ENCODE measurements at places on chromosomes 6 and 20.

- no peak for DNase-seq
Observed at GRCh38 chr6:2203264-2203663, 42.1 kb downstream of the GMDS start.

GRCh38 chr20:52083627-52084232 lies 107.8 kb downstream of the ZFP64 start:
- peak; percentile 75 for DNase-seq

DNA sequence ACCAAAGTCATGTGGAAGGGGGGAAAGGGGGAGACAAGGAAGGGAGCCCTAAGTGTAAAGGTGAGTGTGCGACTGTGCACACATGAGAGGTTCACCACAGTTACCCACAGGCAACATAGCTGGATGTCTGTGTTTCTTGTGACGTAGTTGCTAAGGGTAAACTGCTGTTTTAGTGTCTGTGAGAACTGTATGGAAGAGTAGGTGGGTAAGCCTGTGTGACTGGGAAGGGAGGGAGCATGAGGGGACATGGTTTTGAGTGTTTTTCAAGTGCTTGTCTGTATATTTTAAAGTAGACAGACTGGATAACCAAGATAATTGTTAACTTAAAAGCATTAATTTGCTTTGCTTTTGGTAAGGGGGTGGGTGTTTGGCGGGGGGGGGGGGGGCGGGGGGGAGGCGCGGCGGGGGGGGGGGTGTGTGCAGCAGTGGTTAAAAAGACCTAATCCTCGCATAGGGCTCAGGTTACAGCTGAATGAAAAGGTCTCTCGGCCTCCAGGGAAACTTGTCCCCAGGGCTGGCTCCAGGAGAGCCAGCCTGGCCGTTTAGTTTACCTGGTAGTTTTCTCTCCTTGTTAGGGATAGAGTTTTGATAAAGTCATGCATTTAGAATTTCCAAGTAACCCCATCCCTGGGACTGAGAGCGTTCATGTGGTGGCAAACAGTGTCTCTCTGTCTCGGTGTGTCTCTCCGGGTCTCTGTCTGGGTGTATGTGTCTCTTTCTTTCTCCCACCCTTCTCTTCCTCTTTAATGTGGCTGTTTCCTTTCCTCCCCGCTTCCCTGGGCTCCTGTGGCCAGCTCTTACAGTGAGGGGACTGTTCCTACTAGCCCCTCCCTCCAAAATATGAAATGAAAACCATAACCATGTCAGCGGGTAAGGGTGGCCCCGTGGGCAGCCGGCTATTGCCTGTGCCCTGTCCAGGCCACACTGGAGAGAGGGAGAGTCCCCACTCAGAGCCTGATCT lies 3.4 kb downstream of the SCUBE3 start:
- DNase-seq: no peak

DNA sequence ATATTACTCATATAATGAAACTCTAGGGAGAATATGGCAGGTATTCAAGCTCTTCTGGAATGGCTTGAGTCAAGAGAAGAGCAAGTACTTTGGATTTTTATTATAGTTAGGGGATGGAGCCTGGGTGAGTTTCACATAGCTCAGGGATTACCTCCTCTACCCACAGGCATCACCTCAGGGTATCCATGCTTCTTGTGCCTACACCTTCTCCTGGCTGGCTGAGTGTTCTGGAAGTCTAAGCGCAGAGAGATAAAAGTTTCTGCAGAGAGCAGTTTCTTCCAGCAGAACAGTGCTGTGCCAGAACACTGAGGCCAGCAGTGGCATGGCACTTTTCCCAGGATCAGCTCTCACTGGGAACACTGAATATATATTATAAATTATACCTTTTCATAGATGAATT lies 199.7 kb upstream of the KCNQ5 start:
- DNase-seq: no peak

DNA sequence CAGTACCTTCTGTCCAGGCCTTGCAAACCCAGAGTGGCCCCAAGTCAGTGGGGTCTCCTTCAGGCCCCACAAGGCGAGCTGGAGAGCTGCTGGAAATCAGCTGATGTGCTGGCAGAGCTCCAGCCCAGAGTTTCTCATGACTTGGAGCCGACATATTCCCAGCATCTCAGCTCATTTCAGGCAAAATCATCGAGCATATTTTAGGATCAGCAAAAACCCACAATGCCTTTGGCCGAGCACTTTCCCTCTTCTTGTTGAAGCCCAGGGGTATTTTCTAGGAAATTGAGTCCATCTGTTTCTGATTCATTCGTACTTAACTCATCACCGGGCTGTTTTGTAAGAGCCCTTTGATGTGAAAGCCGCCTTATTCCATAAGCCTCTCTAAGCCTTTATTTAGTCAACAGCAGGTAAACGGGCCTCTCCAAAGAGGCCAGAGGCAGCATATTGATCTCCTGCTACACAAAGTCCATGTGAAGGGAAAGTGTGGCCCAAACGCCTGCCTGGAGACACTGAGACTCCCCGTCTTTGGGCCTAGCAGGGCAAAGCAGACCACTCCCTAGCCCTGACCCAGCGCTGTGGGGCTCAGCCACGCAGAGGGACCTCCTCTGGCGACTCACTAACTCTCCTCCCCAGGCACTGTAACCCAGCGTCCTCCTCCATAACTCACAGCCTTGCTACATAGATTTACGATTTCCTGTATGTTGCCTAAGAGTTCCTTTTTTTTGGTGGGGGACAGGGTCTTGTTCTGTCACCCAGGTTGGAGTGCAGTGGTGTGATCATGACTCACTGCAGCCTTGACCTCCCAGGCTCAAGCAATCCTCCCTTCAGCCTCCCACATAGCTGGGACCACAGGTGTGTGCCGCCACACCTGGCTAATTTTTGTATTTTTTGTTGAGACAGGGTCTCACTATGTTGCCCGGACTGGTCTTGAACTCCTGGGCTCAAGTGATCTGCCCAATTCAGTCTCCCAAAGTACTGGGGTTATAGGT lies 12.1 kb upstream of the C20orf203 start:
- no peak for DNase-seq

DNA sequence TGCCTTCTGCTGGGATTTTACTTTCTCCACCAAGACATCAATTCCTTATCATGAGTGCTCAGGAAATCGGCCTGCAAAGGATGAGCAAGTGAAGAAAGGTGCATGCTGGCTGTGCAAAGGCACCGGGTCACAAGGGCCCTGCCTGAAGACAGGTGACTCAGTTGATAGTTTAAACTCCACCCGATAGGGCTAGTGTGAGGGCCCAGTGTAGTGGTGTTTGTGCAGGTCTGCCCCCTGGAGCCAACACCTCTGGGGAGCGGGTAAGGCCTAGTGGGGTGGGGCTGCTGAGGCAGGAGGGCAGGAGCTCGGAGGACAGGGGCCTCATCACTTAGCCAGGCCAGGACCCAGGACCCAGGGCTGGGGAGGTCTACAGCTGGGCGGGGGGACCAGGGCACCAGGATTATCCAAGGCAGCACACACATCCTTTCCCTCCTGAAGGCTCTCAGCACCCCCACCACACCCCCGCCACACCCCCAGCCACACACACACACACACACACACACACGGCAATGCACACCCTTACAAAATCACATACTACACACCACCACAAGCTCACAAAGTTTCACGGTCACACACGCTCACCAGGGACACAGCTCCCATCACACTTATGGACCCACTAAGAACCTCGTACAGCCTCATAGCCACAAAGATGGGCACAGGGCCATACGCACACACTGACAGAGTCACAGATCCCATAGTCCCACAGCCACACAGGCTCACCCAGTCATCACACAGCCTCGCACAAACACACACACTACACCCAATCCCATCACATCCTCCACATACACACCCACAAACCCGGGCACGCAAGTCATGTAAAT lies 75.4 kb downstream of the GRM4 start:
- DNase-seq: no peak
